ENCODE measurements at places on chromosomes 16 and 17.

GRCh38 chr17:13181683-13182082, 163.9 kb upstream of the ELAC2 start:
- no peaks in the 10 kb centered on the region for H3K27me3 ChIP-seq
- no peak for DNase-seq
- H3K4me1 ChIP-seq = no peaks in the 10 kb centered on the region
- no peak overlapping the region for H3K4me3 ChIP-seq
- H3K36me3 ChIP-seq = no peaks in the 10 kb centered on the region
- no peak overlapping the region for H3K27ac ChIP-seq

- no peaks in the 10 kb centered on the region for H3K27me3 ChIP-seq
- no peaks in the 10 kb centered on the region for H3K4me1 ChIP-seq
- H3K36me3 ChIP-seq = no peaks in the 10 kb centered on the region
- no peak for DNase-seq
These were observed 64.4 kb upstream of the CORO6 start for GRCh38 chr17:29686993-29687590.

DNA sequence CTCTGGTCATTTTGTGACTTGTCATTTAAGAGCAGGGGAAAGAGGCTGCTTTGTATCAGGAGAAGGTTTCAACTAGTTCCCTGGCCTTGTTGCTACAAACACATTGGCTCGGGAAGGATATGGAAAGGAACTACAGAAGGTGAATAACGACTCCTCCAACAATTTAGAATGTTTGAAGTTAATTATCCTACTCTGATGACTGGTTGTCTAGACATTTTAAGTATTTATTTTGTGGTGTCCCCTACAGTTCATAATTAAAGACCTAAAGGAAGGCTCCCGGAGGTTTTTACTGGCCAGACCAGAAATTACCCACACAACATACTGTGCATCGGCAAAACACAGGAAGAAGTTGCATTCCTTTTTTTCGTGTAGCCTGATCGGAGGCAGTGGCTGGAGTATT, 515.8 kb upstream of the SALL1 start:
- DNase-seq = no peak
- H3K27me3 ChIP-seq = no peaks in the 10 kb centered on the region
- H3K27ac ChIP-seq = no peak overlapping the region
- H3K4me3 ChIP-seq = no peak overlapping the region
- no peaks in the 10 kb centered on the region for H3K36me3 ChIP-seq

GRCh38 chr17:2125013-2125535, 70.2 kb downstream of the HIC1 start:
- peaks cover 8% of the 10 kb centered on the region for H3K4me1 ChIP-seq
- H3K4me3 ChIP-seq = no peak overlapping the region
- DNase-seq = no peak

Measured in ascending aorta (tissue), 2 donors.